Renal cortical epithelial cell (primary cell): ENCODE measurements at places on chromosomes 16 and 17.

DNA sequence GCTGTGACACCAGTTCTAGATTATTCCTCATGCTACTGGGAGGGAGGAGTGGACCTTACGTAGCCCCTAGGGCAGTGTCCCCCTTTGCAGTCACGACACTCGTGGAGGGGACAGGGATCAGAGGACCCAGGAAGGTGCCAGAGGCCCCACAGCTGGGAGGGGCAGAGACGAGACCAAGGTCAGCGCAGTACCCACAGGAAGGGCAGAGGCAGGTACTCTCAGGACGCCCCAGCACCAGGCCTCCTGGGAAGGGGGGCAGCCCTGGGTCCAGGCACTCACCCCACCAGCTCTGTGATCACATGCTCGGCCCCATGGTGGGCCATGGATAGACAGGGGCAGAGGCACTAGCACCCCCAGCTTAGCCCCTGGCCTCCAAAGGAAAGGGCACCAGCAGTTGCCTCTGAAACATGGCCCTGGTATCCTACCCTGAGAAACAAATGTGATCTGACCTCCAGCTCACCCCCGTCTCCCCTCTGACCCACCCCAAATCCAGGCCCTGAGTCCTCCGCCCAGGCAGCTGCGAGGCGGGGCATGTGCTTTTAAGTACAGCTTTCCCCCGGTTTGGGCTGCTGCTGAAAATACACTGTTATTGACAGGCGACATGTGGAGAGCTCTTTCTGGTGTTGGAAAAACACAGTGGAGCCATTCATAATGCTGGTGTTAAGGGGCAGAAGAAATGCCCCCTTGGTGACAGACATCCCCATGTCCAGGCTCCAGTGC lies 361.9 kb downstream of the C16orf95 start:
- DNase-seq: no peak

- no peak for DNase-seq
These were observed 277.0 kb downstream of the WWOX start for GRCh38 chr16:78376452-78376851.

DNA sequence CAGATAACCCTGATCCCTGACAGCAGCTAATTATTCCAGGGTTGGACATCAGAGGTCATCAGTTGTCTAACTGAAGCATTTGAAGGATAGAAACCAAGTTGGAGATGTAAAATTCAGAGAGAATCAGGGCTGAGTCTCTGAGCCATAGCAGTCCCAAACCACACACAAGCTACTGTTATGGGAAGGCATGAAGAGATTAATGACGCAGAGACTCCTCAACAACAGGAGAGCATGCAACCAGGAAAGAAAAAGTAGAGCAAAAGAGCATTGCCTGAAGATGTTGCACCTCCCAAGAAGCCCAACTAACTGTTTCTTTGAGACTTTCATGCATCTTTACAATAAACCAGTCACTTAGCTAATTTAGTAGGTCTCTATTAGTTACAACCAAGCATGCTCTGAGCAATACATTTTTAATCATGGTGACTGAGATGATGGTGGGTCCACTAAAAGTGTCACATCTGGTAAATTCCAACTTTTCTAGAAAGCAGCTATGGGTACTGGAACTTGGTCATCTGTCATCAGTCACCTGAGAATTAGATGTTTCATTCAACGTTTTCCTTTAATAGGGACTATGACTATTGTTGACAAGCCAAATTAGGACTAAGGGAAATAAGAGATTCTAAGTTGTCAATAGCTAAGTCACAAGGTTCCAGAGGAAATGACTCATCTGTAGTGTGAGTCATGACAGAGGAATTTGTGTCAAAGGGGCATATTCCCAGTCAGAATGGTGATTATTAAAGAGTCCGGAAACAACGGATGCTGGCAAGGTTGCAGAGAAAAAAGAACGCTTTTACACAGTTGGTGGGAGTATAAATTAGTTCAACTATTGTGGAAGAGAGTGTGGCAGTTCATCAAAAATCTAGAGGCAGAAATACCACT lies 239.8 kb downstream of the CHD9NB start:
- DNase-seq: peak; percentile 91

GRCh38 chr16:62954144-62955032 lies 918.1 kb upstream of the CDH8 start:
- no peak for DNase-seq

GRCh38 chr17:38507921-38508569 lies 79.8 kb downstream of the ARHGAP23 start:
- no peak for DNase-seq
